ENCODE measurements at places on chromosomes 11 and 22.

GRCh38 chr11:79896258-79896657, 455.4 kb upstream of the TENM4 start:
- DNase-seq: no peak

GRCh38 chr11:71934213-71934612, 5.4 kb downstream of the RNF121 start:
- no peak for DNase-seq

- DNase-seq: no peak
Observed at GRCh38 chr11:36594316-36594989, at the start of gene IFTAP. IFTAP (plus strand) TSS chr11:36594502; CDS start chr11:36610104, 15,602 bp downstream.

DNA sequence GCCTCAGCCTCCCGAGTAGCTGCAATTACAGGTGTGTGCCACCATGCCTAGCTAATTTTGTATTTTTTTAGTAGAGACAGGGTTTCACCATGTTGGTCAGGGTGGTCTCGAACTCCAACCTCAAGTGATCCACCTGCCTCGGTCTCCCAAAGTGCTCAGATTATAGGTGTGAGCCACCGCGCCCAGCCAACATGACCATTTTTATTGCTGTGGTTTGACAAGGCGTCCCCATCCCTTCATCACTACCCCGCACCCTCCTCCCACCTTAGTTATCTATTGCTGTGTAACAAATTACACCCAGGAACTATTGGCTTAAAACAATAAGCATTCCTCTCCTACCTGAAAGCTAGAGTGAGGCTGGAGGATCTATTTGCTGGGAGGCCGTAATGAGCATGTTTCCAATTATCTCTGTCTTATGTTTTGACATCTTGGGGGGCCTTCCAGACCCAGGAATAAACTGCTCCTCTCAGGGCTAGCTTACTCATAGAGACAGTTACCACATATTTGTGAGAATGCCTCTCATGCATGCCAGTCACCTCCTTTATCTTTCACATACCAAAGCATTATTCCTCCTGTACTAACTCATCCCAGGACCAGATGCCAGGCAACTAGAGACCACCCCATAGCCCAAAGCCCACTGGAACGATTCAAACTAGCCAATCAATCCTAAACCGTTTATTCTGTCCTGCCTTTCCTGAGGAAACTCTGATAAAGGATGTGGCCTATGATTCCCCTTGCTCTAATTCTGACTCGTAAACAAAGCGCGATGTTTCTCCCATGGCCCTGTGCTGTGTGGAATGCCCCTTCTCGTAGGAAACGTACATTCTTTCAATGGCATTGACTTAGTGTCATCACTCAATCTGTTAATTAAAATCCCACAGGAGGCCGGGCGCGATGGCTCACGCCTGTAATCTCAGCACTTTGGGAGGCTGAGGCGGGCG, 19.4 kb downstream of the SNU13 start:
- DNase-seq: no peak

GRCh38 chr11:86873573-86874083, 73.3 kb downstream of the PRSS23 start:
- no peak for DNase-seq

GRCh38 chr22:33328789-33329296, 270.7 kb upstream of the SYN3 start:
- no peak for DNase-seq

- DNase-seq: no peak
Observed at GRCh38 chr11:124897674-124898262, at the start of gene ROBO4. ROBO4 (minus strand) TSS chr11:124897865; CDS start chr11:124897795, 70 bp downstream.

DNA sequence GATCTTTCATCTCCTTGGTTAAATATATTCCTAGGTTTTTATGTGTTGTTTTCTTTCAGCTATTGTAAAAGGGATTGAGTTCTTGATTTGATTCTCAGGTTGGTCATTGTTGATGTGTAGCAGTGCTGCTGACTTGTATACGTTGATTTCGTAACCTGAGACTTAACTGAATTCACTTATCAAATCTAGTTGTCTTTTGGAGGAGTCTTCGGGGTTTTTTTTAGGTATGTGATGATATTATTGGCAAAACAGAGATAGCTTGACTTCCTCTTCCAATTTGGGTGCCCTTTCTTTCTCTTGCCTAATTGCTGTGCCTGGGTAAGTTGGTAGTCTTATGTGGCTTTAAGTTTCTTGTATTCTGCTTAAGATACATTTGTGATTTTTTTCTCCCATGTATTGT, 52.8 kb downstream of the CBL start:
- DNase-seq: no peak

- no peak for DNase-seq
Observed at GRCh38 chr22:28589102-28589750, 90.4 kb downstream of the TTC28 start.

DNA sequence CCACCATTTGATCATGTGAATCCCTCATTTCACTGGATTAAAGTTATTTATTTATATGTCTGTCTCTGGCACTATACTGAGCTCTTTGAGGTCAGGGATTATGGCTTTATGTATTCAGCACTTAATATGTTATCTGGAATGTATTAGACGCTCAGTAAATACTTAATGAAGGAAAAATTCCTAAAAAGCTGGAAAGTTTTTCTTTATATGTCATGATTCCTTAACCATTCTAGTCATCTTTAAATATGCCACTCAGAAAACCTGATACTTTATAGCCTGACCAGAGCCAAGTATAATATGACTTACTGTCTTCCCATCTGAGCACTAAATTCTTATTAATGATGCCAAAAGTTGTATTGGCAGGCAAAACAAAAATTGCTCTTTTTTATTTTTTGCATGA, 27.1 kb downstream of the RNF169 start:
- DNase-seq: no peak

- DNase-seq: no peak
Observed at GRCh38 chr11:2666401-2666741, 33.4 kb downstream of the KCNQ1OT1 start.

GRCh38 chr11:77101043-77101537, 1.6 kb upstream of the OMP start:
- DNase-seq: no peak

DNA sequence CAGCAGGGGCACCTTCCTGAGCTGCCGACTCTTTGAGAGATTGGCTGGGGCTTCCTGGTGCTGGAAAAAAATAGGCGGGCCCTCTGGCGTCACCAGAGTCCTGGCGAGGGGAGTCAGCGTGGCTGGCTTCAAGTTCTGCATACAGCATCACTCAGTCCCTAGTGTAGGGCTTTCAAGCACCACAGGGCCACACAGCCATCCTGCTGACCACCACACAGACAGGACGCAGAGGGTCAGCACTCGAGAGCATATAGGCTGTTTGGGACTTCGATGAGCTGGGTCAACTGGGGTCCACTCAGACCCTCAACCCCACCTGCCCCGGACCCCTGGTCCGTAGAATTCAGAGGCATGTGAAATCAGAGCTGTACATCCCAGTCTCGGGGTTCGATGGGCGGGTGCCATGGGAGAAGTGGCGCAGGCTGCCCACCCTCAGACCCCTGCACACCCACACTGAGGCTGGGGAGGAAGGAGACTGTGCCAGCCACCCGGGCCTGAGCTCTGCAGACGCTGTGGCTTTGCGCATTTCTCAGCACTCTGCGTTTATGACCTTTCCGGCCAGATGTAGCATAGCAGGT, 1131.9 kb downstream of the BRD1 start:
- DNase-seq: no peak

DNA sequence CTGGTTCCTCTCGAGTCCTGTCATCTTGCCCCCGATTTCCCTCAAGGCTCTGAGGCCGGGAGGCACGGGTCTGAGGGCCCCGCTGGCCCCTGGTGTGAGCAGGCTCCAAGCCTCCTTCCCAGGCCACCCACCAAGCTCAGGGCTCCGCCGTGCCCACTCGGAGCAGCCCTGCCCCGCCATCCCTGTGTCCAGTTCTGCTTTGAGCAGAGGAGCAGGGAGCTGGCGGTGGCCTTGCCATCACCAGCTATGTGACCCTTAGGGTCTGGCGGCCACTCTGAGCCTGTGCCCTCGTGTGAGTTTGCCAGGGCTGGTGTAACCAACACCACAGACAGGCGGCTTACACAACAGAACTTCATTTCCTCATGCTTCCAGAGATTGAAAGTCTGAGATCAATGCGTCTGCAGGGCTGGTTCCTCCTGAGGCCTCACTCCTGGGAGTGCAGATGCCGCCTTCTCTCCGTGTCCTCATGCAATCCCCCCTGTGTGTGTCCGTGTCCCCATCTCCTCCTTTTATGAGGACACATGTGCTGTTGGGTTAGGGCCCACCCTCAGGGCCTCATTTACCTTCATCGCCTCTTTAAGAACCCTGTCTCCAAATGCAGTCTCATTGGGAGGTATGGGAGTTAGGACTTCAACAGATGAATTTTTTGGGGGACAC, 36.5 kb upstream of the CELSR1 start:
- DNase-seq: no peak

DNA sequence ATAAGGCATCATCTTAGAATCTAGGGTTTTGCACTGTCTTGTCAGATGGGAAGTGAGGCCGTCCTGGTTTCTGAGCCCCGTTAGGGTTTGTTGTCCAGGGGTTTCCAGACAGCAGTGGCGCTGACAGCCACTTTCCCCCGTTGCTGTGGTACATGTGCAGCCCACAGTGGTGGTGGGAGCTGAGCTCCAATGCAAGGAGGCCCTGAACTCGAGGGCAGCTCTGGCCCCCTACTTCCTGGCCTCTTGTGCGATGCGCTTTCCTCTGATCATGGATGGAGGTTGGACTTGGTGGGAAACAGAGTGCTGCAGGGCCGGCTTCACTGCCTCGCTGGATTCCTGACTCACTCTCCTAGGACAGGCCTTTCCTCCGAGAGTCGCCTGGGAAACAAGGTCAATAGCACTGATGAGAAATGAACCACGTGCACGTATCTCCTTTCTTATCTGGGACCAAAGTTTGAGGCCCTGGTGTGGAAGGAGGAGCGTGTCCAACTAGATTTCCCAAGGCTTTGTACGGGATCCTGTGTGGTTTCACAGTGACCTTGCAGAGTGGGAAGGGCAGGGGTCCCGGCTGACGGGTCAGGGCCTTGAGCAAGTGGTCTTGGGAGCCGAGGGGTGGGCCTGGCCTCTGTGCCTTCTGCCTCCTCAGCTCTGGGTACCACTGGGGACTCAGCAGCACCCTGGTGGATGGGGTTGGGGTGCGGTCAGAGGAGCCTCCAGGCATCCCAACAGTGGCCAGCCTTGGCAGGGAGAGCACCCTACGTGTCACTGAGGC, 3.7 kb downstream of the PHRF1 start:
- no peak for DNase-seq

GRCh38 chr11:126140926-126141280, 70.5 kb downstream of the RPUSD4 start:
- DNase-seq: no peak

DNA sequence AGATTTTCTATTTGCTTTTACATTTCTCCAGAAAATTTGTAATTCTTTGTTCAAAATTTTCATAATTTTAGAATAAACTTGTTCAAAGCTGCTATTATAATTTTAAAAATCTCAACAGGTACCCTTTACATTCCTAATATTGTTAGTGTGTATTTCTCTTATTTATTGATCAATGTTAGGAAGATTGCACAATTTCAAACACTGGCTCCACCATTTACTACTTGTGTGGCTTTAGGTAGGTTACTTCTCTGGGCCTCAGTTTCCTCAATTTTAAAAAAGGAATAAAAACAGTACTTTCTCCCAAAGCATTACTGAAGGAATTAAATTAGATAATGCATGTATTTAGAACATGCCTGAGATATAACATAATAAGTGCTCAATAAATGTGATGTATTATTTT, 180.2 kb downstream of the SBF2 start:
- DNase-seq: no peak

DNA sequence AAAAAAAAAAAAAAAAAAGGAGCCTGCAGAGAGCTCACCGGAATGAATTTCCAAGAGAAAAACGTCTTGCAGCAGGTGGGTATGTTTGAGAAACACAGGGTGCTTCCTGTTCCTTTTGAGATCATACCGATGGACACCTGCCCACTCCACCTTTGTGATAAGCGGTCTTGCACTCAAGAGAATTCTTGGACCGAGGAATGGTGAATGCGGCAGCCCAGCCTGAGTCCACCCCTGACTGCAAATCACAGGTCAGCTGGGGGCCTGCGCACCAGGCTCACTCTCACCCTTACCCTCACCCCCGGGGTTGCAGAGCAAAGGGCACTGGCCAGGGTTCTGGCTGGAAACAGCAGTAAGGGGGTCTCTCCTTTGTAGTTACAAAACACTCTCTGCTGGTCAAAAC, 16.8 kb upstream of the TEF start:
- no peak for DNase-seq

DNA sequence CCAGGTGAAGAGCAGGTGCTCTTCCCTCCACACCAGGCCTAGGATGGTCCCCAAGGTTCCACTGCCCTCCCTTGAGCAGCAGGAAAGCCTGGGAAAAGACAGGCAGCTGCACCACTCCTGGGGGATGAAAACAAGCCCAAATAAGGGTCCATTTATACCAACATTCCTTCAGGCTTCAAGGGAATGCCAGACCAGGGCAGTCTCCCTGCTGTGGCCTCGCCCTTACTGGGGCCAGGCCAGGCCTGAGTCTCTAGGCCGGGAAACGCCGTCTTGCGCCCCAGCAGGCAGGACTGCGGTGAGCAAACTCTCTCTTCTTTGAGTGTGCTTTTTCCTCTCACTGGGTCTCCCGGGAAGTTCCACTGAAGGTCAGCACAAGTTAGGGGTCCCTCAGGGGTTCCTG, 443.5 kb downstream of the SOX6 start:
- no peak for DNase-seq

GRCh38 chr22:22043296-22044078, 60.9 kb upstream of the TOP3B start:
- no peak for DNase-seq

GRCh38 chr22:30985561-30986208, 16.6 kb downstream of the TUG1 start:
- DNase-seq: no peak

DNA sequence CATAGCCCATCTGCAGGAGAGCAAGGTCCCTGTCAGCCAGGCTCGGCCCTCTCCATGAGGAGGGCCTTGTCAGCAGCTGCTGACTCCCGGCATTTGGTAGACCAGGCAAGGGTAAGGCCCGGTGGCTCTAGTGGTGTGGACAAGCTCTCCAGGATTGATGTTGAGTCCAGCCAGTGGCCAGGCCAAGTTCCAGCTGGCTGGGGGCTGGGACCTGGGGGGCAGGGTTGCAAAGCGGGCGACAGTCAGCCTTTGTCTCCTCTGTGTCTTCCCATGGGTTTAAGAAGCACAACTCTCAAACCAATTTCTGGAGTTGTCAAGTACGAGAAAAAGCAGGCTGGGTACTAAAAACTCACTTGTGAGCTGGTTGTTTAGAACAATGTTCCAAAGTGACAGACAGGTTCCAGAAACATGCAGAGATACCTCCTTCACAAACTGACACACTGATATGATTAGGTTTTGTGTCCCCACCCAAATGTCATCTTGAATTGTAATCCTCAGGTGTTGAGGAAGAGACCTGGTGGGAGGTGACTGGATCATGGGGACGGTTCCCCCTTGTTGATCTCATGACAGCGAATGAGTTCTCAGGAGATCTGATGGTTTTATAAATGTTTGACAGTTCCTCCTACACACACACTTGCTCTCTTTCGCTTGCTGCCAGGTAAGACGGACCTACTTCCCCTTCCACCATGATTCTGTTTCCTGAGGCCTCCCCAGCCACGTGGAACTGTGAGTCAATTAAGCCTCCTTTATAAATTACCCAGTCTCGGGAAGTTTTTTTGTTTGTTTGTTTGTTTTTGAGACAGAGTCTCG, 52.3 kb upstream of the SERPIND1 start:
- DNase-seq: no peak

Data from activated T-cell treated with anti-CD3 and anti-CD28 coated beads for 1 hour (primary cell).